ENCODE measurements at places on chromosomes 16 and 17. TPM values are rescaled to one million over a fixed set of nuclear protein-coding genes. Genes with fewer than 3 reads are reported as not detected.

RHBDF1 gene
- 50.4 TPM for total RNA-seq

CIBAR2 gene
- not detected for total RNA-seq

ATAD5 gene
- total RNA-seq, result 0.36 TPM

TOP2A gene
- total RNA-seq, result 34.5 TPM

CREBBP gene
- total RNA-seq, result 16.0 TPM

SPATA22 gene
- not detected for total RNA-seq

TBC1D3I gene
- not detected for total RNA-seq

SLC38A8 gene
- total RNA-seq, result not detected

ARL5C gene
- not detected for total RNA-seq

NPIPA8 gene
- 22.9 TPM for total RNA-seq

C1QL1 gene
- total RNA-seq, result not detected

WFDC1 gene
- 2.7 TPM for total RNA-seq

USP36 gene
- total RNA-seq, result 21.9 TPM

OR4D1 gene
- total RNA-seq, result not detected

LRRC46 gene
- total RNA-seq, result not detected

CHST5 gene
- total RNA-seq, result not detected

KRT9 gene
- total RNA-seq, result not detected

CARD14 gene
- not detected for total RNA-seq

CRHR1 gene
- not detected for total RNA-seq

SDR42E1 gene
- not detected for total RNA-seq
